ENCODE measurements at places on chromosomes 1 and 21.

- DNase-seq = no peak
Measured at GRCh38 chr1:218080863-218081262, 204.2 kb upstream of the RRP15 start.

- DNase-seq = no peak
Measured at GRCh38 chr1:219215477-219215876, 41.8 kb downstream of the LYPLAL1 start.

- DNase-seq = peak; percentile 24
Measured at GRCh38 chr1:23657659-23658275, 33.8 kb upstream of the RPL11 start.

- DNase-seq = no peak
Measured at GRCh38 chr1:206952171-206952570, 5.9 kb upstream of the PIGR start.

GRCh38 chr1:229164836-229165735 lies 105.8 kb upstream of the RAB4A start:
- DNase-seq = no peak

DNA sequence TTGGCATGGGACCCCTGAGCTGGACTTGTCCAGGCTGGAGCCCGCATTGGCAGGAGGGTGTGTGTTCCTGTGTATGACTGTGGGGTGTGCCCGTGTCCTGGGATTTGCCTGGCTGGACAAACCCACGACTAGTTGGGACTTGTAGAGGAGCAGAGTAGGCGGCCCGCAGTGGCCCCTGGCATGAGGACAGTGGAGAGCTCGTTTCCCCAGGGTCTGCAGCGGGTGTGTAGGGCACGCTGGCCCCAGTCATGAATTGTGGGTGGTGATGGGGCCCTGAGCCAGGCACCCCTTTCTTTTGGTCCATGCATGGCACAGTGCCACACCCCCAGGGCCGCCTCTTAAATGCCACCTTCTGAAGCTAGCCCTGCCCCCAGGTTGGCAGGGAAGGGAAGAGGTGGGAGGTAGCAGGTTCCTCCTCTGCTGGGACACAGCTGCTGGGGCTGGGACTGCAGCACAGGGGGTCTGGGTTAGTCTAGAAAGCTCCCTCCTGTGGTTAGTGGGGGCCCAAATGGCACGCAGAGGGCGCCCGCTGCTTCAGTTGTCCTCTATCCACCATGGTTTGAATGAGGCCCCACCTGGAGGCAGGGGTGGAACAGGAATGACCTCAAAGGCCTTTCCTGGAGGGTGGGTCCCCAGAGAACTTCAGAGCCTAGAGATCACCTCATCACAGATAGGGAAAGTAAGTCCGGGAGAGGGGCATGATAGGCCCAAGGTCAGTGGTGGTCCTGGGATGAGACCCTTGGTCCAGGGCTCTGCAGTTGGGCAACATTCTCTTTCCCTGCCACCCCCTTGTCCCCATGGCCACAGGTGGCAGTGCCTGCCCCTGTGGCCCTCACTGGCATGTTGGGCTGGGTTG lies 4.1 kb downstream of the CROCC start:
- no peak for DNase-seq

GRCh38 chr1:3837200-3837599 lies 19.8 kb downstream of the CEP104 start:
- no peak for DNase-seq

DNA sequence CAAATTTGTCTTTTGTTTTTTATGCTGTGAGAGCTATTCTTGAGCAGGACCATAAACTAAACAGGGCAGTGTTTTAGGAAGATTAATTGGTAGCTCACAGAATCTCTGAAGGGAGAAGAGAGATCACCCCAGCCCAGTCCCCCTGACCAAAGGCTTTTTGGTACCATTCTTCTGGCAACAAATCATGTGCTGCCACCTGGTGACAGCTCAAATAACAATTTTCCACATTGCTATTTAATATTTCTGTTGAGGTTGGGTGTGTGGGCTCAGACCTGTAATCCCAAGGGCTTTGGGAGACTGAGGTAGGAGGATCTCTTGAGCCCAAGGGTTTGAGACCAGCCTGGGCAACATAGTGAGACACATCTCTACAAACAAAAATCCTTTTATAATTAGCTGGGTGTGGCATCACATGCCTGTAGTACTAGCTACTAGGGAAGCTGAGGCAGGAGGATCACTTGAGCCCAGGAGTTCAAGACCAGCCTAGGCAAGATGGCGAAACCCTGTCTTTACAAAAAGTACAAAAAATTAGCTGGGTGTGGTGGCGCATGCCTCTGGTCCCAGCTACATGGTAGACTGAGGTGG lies 2.2 kb upstream of the TESK2 start:
- peak; percentile 73 for DNase-seq

DNA sequence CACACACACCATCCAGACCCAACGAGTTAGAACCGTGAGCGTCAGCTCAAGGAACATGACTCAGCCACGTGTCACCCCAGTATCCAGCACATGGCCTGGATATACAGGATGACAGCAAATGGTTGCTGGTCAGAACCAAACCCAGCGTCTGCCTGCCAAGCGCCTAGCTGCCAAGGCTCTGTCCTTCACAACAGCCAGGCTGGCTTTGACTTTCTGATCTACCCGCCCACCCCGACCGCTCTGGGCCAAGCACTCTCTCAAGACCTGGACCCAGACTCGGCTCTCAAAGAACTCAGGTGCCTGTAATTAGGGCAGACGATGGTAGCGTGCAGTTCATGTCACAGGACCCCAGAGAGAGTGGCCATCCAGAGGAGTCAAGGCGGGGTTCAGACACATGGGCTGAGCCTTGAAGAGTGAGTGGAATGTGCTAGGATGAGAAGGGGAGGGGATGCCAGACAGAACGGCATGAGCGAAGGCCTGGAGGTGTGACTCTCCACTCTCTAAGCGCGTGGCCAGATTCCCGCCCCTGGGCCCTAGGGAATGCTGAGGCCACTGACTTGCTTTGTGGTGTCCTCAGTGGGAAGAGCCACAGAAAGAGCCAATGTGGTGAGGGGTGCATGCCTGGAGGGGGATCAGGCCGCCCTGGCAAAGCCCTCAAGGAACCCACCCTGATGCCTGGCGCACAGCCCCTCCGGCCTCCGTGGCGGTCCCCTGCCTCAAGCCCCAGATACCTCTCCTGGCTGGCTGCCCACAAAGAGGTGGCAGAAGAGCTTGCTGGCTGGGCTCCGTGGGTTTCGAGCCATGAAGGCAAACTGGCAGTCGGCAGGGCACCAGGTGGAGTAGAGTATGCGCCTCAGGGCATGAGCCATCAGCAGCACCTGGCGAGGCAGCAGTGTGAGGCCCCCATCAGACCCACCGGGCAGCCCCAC lies 7.0 kb downstream of the SH2D5 start:
- no peak for DNase-seq

GRCh38 chr1:172551279-172551678 lies 18.3 kb downstream of the SUCO start:
- DNase-seq = no peak

- peak; percentile 16 for DNase-seq
Measured at GRCh38 chr1:84975035-84975434, 21.9 kb downstream of the MCOLN2 start.

DNA sequence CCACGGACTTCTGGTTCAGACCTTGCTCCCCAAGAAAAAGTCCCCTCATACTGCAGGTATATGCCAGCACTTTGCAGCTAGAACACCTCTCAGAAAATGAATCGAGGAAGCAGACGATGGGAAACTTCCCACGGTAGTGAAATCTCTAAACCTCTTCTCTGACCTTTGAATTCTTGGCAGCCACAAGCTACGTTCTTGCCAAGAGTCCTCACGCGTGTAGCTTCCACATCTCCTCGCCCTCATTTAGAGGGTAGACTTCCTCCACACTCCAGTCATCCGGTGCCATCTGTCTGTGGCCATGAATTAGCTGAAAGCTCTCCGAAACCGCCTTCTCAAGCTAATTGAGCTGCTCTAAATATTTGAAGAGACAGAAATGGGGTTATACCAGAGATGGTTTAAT lies 127.8 kb downstream of the RGS7 start:
- DNase-seq = no peak

GRCh38 chr1:29201595-29202051 lies 19.9 kb upstream of the SRSF4 start:
- no peak for DNase-seq

DNA sequence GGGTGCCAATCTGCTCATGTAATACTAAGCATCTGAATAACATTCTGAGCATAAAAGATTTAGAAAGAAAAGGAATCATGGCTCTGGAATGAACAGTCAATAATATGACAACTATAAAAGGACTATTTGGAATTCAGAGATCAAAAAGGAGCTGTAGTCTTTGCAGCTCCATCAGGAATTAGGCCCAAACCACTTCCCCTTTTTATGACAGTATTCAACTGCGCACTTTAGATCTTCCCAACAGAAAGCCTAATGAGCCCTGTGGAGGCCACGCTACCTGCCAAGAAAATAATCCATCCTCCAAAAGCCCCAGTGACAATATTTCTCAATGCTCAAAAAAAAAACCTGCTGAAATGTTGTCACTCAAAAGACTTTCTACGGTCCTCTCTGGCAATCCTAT lies 163.2 kb downstream of the SNX7 start:
- DNase-seq = no peak

- DNase-seq = peak; percentile 27
Measured at GRCh38 chr1:107142140-107142542, 1.3 kb downstream of the NTNG1 start.

DNA sequence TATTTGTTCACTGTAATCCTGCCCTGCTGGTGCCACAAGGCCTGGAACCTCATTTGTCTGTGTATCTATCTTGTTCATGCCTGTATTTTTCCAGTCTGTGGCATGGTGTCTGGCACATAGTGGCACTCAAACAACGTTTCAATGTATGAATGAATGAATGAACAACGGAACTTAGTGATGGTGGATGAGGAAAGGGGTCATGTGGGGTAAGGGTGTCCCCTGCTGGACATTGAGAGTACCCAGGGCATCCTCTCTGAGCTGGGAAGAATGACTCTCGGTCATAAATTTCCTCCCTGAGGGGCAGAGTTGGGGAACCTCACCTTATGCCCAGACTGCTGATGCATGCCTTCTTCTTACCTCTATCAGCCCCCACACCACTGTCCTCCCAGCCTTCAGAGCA lies 18.9 kb upstream of the ZNF683 start:
- peak; percentile 71 for DNase-seq

DNA sequence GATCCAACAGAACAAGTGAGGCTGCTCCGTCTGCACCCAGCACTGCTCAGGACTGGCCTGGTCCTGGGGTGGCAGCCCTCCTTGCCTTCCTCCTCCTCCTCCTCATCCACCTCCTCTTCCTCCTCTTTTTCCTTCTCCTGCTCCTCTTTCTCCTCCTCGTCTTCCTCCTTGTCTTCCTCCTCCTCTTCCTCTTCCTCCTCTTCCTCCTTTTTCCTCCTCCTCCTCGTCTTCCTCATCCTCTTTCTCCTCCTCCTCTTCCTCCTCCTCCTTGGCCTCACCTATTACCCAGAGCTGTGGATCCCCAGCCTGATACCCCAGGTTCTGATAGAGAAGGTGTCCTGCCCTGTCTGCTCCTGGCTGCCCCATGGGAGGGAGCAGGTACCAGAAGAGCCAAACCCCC lies 16.6 kb upstream of the MFN2 start:
- DNase-seq = no peak

DNA sequence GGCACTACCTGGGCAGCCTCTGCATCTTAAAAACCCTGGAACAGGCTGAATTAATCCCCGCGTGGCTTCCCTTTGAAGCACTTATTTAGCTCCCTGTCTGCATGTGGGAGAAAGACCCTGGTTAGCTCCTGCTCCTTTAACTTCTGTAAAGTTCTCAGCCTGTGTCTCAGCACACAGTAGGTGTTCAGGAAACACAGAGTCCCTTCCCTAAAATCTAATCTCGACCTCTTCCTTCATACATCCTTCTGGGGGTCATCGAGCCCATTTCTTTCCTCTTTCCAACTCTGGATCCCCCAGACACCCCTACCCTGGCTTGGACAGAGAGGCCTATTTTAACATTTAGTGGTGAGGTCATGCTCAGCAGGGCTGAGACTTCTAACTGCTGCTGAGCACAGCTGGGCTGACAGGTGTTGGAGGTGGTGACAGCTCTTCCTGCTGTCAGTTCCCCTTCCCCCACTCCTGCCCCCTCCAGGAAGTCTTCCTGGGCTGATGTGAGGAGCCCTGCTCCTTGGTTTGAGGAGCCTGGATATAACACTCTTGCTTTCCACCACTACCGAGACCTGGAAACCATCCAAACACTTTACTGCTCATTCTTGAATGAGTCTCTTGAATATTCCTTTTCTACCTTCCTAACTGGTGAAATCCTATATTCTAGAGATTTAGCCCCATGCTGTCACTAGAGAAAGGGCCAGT lies 5.3 kb downstream of the E2F2 start:
- peak; percentile 40 for DNase-seq

DNA sequence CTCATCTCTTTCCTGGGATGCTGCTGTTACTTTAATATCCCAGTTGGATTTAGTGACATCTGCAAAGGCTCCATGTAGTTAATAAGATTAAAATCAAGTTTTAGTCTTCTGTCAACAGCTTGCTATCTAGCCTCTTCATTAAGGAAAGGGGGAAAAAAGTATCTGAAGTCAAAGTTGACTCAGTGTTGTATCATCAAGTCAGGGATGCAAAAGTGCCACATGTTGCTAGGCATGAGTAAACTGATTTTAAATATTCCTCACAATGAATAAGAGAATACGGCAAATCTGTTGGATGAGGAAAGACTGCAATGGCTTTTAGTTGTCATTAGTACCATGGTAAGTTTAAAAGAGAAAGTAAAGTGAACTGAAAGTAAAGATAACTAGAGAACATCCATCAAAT lies 383.2 kb upstream of the ZRANB2 start:
- DNase-seq = no peak

DNA sequence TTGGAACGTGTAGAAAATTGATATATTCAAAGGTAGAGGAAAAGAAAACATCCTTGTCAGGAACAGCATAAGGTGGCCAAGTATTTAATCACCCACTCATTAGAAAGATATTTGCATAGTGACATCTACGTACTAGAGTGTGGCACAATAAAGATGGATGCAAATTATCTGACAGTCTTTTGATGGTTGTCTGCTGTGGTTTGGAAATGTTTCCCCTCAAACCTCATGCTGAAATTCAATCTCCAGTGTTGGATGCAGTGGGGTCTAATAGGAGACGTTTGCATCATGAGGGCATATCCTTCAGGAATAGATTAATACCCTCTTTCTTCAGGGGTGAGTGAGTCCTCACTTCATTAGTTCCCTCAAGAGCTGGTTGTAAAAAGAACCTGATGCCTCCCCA lies 34.1 kb upstream of the RUNX1 start:
- DNase-seq = no peak

DNA sequence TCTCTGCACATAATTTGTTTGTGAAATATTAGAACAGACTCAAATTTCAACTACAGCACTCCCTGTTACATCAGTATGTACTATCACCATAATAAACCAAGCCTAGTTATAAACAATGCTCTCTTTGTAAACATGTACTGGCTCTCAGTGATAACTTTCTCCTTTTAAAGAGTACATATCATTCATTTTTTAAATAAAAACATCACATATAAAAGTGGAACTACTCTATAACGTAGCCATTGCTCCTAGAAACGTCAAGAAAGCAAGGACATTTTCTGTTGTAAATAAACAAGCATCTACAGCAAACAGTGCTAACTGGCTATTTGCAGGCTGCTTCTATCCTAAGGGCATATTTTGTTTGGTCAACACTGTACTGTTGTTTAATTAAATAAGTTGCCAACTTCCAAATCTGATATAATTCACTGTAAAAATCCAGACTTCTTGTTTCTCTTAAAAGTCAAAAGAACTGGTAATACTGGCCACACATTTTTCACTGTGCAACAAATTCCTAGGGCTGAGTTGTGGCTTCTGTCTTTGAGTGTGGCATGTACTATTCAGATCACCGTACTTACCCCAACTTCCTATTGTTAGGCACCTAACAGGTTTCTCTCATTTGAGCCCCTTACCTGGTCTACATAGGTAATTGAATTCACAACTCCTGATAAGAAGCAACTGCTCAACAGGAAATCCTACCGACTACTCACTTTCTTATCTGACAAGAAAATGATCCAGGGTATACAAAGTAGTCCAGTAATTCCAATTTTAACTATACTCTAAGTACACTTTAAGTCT lies 111.9 kb downstream of the DENND1B start:
- no peak for DNase-seq
